Stimulated activated CD4-positive, alpha-beta T cell treated with anti-CD3 and anti-CD28 coated beads, Interleukin-2, amount 100 ng/mL, for 24 hours (primary cell): ENCODE measurements at places on chromosomes 1 and 21.

DNA sequence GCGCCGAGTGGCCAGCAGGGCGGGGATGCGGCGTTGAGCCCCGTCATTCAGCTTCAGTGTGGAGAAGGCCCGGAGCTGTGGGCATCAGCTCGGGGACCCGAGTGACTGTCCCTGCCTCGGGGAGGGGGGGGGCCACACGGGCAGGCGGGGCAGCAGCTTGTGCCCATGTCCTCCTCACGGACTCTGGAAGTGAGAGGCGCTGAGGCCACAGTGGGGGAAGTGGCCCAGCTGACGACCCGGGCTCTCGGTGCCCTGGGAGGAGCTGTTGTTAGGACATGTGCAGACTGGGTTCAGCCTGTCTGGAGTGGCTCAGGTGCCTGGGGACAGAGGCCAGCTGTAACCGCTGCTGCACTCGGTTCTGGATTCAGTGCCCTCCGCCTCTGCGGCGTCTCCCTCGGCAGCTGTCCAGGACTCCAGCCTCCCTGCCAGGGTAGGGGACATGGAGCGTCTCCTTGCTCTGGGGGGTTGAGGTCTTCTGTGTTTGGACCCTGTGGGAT, 71.1 kb downstream of the SKI start:
- DNase-seq, result no peak

GRCh38 chr1:44790968-44791801, 3.2 kb upstream of the BEST4 start:
- DNase-seq, result no peak

DNA sequence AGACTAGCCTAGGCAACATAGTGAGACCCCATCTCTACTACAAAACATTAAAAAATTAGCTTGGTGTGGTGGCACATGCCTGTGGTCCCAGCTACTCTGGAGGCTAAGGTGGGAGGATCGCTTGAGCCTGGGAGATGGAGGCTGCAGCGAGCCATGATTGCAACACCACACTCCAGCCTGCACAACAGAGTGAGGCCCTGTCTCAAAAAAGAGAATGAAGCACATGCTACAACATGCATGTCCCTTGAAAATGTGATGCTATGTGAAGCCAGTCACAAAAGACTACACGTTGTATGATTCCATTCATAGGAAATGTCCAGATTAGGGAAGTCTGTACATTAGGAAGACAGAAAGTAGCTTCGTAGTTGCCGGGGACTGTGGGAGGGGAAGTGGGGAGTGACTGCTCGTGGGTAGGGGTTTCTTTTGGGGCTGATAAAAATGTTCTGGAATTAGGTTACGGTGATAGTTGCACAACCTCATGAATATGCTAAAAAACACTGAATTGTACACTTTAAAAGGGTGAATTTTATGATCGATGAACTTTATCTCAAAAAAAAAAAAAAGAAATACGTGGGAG, 202.1 kb downstream of the KAZN start:
- DNase-seq, result no peak

GRCh38 chr1:184387069-184387475, 243 bp downstream of the C1orf21 start:
- no peak for DNase-seq

- DNase-seq, result no peak
These were observed 4.4 kb downstream of the ECHDC2 start for GRCh38 chr1:52917156-52917555.

DNA sequence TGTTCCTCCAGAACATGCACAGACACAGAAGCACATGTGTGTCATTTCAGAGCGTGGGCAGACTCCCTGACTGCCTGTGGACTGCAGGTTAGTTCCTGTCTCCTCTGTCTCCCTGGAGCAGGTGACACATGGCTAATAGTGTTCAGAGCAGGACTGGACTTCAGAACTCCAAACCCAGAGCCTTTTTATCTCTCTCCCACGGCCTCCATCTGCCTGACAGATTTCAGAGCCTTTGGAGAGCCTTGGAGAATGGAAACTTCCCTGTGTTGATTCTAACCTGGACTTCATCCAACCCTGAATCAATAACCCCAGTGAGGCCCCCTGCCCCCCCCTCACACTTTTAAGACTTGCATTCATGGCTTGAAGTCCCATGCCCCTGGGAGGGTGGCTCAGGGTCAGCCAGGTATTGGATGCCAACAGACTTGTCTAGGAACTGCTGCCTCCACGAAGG, 44.4 kb downstream of the C1orf198 start:
- no peak for DNase-seq

DNA sequence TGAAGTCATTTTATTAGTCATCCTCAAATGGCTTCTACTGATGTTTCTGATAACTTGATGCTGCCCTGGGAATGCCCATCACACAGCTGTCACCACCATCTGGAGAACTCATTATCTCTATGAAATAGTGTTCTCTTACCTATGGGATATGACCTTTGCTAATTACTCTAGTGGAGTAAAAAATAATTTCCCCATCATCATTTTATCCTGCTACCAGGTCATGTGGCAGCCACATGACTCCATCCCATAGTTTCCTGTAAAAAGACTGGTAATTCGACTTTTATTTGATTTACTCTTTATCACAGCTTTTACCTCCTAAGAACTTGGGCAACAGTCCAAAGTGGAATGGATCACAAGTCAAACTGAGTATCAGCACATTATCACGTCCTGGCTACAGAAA, 76.1 kb upstream of the USP25 start:
- DNase-seq, result no peak

- no peak for DNase-seq
These were observed 214.5 kb downstream of the TBX15 start for GRCh38 chr1:118773656-118774055.

DNA sequence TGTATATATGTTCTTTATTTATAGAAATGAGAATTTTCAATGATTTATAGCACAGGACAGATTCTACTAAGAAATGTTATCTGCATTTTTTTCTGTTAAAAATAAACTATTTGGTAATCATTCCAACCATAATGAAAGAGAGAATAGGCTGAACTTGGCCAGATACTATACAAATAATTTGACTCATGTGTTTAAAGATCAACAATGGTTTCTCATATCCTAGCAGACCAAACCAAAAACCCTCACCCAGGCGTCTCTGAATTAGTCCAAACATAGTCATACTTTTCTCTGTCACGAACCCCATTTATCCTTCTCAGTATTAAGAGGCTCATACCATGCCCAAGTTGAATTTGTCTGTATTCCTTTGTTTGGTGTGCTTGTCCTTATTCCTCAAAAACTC, 40.3 kb downstream of the RPE65 start:
- no peak for DNase-seq

DNA sequence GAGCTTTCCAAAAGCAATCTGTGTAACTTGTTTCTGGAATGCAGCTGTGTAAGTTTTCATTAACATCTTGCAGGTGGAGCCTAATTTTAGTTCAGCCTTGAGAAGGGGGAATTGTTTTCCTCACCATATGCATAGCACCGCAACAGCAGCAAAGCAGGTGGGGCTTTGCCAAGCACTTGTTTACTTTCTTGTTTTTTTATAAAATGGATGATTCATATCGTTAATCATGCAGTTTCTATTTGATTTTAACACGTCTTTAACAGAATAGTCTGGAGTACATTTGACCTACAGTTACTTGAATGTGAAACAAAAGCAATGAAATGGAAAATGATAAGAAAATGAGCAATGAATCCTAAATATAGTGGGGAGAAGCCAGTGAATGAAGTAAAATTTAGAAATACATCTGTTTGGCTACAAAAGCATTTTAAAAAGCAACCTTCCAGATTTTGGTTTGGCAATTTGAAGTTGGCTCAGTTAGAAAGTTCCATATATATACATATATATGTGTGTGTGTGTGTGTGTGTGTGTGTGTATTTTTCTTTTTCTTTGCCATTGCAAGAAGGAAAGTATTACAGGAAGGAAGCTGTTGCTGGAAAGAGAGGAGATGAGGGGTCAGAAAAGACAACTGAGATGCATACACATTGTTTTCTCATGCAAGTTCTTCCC, 119.0 kb upstream of the ADGRL2 start:
- no peak for DNase-seq

- no peak for DNase-seq
These were observed 56.9 kb downstream of the KLHDC7A start for GRCh38 chr1:18537386-18538306.

DNA sequence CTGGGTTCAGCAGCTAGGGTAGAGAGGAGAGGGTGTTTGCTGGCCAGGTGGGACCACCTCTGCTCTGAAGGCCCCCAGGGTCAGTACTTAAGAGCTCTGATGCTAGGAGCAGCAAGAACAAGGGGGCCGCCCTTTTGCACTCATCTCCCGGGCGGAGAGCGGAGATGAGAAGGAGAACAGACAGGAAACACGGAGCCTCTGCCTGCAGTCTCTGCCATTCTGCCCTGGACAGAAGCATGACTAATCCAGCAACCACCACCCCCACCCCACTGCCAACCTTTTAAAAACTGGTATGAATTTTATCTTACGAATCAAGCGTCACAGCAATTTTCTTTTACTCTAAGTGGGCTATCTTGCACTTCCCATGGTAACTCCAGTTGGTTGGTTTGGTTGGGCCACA, 34.5 kb downstream of the PARP1 start:
- DNase-seq, result no peak

- no peak for DNase-seq
These were observed 22.6 kb downstream of the DCAF8 start for GRCh38 chr1:160239582-160240299.

DNA sequence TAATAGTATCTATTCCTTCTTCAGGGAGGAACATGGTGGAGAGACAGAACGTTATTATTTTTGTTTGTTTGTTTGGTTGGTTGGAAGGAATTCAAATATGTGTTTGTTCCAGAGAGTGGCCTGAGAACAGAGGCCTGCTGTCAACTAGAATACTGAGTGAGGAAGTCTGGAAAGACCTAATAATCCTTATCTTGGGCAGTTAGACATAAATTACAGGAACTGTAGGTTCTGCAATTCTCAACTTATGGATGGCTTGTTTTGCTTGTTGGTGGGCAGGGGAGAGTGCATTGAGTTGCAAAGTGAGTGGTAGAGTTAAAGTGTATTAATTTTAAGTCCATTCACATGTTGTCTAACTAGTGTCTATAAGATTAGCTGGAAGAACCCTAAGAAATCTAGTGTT, 197.6 kb downstream of the BACH1 start:
- no peak for DNase-seq

GRCh38 chr1:1678581-1679380, 13.8 kb downstream of the SLC35E2B start:
- peak; percentile 71 for DNase-seq

GRCh38 chr1:35637401-35637809, 3.9 kb downstream of the PSMB2 start:
- DNase-seq, result no peak

- no peak for DNase-seq
These were observed 50.9 kb downstream of the LEPR start for GRCh38 chr1:65471213-65471833.

GRCh38 chr1:203600782-203601513, 25.7 kb upstream of the ATP2B4 start:
- no peak for DNase-seq

- DNase-seq, result no peak
These were observed 117.1 kb upstream of the C8B start for GRCh38 chr1:57082711-57083439.

DNA sequence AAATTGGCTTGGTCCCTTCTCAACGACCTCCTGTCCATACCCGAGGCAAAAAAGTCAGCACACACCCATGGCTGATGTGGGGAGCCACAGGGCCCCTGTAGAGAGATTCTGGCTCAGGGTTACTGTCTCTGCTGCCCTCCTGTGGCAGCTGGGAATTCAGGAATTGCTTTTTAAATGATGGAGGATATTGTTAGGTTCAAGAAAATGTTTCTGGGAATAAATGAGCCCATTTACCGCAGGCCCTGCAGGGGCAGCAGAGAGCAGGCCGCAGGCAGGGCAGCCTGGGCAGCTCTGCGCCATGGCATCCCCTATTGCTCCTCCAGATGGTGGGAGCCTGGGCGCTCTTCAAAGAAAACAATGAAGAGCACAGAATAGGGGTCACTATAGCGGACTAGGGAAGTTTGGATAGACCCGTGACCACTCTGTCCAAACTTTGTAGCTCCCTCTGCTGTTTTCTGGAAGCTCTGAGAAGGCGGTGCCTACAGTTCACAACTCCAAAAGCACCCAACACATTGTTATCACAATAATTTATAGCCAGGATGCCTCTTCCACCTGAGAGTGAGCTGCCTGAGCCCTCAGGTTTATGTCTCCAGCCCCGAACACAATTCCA, 201.1 kb downstream of the BACH1 start:
- peak; percentile 2 for DNase-seq

GRCh38 chr1:14921057-14921456, 232.5 kb upstream of the TMEM51 start:
- no peak for DNase-seq

DNA sequence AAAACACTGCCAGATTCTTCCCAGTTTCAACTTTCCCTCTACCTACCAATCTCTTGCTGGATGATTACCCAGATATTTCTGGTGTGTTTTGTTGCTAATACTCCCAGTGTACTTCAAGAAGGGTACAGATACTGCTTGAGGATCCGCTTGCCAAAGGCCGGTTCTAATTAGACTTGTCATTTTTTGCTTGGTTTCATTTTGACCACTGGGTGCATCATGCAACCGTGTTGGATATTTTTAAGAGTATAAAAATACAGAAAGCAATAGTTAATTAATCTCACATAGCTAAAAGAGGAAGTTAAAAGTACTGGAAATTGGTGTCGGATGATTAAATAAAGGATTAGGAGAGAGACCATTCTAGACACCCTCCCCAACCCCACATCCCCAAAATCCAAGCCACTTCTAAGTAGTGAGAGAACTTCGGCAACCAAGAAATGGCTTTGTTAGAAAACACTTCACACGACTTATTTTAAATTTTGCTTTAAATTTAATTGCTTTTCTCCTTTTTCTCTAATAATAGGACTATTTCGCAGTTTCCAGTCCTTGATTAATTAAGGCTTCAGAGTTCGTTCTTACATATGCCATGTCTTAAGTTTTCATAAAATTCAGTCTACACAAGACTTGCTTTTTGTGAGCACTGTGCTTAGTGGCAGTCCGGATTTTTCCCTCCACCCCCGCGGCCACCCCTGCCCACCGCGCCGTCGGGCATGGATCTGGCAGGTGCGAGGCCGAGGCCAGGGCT, 2.5 kb upstream of the CDKN2C start:
- no peak for DNase-seq

DNA sequence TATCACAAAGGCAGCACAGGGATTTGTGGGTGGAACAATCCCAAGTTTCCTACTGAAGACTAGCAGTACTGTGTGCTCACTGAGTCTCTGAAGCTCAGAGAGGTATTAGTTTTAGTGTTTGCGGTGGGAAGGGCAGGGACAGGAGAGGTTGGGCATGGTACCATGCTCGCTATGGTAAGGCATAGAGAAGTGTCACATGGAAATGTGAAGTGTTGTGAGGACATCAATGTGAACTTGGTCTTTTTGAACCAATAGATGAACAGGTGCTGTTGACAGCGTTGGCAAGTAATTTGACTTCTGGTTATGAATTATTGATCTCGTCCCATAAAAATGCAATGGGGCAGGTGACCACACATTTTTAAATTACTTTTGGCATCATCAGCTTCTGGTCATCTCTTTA, 55.8 kb upstream of the ADAMTS1 start:
- DNase-seq, result no peak

GRCh38 chr1:221454096-221454495, 287.8 kb downstream of the DUSP10 start:
- no peak for DNase-seq

DNA sequence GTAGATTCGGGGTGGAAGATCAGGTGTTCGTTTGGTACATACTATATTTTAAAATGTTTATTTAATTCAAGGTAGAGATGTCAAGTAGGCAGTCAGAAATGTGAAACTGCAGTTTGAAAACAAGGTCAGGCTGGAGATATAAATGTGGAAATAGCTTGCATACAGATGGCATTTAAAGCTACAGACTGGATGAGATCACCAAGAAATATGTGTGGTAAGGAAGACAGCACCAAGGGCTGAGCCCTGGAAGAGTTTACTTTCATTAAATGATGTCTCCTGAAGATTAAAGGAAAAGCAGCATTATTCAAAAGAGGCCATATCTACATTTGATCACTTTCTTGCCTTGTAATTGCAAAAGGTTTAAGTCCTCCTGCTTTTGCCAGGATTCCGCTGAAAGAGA, 271.3 kb downstream of the PTBP2 start:
- DNase-seq, result no peak
